ENCODE measurements at places on chromosomes 16 and 17.
A peak's percentile ranks its signal among the peaks of the same experiment; 100 is the strongest.

GRCh38 chr16:24433706-24434105 lies 105.7 kb upstream of the RBBP6 start:
- no peak for DNase-seq

DNA sequence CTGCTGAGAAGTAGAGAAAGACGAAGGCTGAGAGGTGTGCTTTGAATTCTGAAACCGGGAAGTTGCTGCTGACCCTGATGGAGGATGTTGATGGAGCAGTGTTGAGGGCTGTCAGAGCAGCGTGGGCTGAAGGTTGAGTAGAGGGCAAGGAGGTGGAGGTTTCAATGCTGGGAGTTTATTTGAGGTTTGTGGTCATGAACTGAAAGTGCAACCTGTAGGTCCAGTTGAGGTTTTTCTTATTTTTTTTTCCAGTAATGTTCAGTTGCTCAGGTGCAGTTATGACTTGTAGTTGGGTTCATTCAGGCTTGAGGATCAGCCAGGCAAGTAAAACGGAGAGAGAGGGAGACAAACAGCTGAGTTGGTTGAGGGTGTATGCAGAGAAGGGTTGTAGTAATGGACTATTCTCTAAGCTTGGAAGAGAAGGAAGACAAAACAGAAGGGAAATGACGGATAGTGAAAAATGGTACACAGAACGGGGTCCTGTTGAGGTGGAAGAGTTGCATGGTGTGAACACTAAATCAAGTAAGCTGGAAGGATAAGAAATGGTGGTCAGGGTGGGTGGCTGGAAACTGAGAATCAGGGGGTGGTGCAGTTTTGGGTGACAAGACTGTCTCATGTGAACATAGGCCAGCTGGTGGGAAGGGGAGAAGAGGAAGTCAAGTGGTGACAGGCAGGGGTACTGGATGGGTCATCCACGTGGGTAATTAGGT lies 8.7 kb upstream of the UBE2G1 start:
- peak; percentile 31 for DNase-seq

DNA sequence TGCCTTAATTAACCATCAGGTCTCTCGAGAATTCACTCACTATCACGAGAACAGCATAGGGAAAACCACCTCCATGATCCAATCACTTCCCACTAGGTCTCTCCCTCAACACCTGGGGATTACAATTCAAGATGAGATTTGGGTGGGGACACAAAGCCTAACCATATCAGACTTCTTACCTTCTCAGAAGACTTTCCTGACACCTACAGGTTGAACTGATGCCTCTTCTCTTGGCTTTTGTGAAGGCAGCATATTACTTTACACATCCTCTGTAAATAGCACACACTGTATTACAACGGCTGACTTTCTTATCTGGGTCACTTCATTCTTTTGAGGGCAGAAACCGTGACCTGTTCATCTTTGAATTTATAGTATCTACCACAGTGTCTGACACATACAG lies 23.6 kb downstream of the BMERB1 start:
- DNase-seq = no peak

- DNase-seq = no peak
Measured at GRCh38 chr17:64240261-64240740, 22.8 kb downstream of the TEX2 start.

DNA sequence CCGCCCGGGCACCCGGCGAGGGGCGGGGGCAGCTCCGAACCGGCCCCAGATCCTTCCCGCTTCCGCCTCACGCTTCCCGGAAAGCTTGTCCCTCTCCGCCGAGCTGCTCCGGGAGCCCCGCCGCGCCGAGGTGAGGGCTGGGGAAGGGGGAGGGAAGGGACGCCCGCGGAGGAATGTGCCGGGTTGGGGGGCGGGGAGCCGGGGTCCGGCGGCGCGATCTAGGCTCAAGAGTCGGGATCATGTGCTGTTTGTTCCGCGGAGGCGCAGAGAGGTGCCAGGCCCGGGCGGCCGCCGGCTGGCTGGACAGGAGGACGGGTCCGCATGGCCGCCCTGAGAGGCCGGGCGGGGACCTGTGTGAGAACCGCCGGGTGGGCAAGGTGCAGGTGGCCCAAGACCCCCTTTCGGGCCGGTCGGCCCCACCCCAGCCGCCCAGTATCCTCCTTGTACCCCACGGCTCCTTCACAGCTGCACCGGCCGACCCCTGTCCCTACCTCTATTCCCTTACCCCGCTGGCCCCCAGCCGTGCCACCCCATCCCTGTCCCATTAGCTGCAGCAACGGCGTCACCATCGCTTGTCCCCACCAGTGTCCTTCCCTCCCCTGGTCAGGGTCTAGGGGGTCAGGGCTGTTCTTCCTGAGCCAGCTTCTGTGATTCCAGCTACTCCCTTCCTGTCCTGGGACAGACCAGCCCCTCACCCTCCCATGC lies 429 bp downstream of the KIF1C start:
- no peak for DNase-seq

GRCh38 chr17:68501074-68501473 lies 11.2 kb upstream of the PRKAR1A start:
- DNase-seq = no peak

DNA sequence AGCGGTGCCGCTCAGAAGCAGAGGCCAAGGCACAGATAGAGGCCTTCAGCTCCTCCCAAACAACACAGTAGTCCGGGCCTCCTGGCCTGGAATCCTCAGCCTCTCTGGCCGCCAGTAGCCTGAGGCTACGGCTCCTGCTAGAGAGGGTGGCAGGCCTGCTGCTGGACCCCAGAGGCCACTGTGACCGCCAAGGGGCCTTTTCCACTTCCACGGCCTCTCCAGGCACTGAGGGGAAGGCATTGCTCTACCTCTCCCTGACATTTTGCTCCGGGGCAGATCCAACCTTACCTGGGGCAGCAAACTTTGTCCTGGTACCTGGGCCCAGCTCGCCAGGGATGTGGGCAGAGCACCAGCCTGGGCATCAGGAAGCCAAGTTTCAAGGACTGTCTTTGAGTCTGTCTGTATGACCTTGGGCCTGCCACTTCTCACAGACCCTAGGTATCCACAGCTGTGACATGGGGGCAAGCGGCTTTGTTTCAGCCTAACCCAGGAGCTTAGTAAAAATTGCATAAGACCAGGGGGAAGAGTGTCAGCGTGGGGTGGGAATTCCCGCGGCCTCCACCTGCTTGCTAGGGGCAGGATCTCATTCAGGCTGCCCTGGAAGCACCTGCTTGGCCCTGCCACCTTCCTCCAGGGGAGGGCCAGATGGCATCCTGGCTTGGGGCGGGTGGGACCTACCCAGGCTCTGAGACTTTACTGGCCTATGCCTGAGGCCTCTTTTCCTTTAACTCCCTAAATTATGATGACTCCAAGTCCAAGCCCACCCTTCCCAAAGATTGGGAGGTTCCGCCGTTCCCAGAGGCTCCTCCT lies 33.2 kb downstream of the ADGRG5 start:
- DNase-seq = no peak

DNA sequence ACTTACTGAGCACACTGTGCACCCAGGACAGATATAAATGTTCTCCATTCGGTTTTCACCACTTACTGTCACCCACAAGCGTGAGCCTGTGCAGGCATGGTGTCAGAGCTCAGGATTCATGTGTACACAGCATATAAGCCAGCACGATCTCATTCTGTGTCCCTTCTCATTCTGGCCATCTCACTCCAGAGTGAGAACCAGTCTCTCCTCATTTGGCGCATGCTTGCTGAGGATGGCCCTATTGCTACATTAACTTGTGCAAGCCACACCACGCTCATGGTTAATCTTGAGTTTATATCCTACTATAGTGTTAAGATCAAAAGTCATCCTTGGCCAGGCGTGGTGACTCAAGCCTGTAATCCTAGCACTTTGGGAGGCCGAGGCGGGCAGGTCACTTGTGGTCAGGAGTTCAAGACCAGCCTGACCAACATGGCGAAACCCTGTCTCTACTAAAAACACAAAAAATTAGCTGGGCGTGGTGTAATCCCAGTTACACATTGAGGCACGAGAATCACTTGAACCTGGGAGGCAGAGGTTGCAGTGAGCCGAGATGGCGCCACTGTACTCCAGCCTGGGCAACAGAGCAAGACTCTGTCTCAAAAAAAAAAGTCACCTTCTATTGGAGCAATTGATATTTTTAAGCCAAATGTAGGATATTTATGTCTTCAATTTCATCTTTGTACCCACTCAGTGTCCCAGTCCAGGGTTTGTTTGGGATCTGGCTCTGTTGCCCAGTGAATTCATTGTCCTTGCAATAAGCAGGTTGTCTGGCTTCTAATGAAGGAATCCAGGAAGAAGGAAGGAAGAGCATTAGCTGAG lies 20.9 kb downstream of the SOCS1 start:
- peak; percentile 34 for DNase-seq

DNA sequence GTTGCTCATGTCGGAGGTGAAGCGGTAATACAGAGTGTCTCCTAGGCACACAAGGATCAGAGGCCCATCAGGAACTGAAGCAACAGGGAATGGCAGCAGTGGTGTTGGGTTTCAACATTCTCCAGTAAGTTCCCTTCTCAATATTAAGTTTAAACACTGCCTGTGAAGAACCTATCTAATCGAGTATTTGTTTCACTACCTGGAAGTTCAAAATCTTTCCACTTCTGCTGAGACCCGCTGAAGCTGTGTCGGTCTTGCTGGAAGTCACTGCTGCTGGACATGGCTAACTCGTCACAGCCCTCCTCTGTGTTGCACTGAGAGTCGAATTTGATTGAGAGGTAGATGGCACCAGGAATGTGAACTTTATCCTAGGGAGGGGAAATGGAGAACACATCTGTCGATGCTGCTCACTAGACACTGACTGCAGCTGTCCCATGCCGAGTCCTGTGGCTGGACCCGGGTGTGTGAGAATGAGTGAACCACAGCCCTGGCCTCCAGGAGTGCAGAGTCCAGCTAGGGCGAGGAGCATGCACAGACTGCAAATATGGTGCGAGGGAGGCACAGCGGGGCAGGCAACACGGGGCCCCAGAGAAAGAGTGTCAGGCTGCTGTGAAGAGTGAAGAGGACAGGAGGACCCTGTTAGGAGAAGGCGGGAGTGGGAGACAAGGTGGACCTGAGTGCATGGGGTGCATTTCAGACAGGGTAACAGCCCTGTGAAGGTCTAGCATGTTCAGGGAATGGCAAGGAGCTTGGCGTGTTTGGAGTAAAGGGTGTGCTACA lies 50.1 kb upstream of the ATP2A3 start:
- no peak for DNase-seq

DNA sequence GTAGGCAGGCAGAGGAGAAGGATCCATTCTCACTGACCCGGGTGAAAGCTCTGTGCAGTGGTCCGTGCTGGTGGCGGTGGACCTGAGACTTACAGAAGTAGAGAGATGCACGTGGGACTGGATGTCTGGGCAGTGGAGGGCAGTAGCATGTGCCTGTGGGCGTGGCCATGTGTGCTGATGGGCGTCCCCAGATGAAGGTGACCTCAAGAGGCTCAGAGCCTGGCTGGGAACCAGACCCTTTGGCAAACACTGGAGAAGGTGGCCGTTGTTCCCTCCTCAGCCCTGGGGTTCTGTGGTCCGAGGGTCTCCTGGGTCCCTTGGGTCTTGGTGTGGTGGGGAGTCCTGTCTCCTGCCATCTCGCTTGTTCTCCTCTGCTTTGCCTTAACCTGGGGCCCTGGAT lies 15.6 kb downstream of the WSCD1 start:
- no peak for DNase-seq

DNA sequence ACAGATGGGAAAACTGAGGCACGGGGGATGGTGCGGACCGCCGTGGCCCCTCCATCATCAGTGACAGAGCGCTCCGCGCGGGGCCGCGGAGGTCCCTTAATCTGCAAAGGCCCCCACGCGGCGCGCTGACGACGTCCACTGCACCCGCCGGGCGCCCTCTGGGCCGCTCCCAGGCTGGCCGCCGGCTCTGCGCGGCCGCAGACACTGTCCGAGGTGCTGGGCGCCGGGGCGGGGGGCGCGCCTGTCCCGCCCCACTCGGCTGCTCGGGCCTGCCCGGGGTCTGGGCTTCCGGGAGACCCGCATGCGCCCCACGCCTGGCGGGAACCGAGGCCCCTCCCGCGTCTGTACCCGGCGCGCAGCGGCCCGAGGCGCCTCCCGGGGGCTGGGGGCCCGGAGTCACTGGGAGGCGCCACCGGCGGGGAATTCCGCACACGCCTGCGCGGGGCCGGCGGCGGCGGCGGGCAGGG lies 550 bp upstream of the RNF213 start:
- DNase-seq = peak; percentile 82

DNA sequence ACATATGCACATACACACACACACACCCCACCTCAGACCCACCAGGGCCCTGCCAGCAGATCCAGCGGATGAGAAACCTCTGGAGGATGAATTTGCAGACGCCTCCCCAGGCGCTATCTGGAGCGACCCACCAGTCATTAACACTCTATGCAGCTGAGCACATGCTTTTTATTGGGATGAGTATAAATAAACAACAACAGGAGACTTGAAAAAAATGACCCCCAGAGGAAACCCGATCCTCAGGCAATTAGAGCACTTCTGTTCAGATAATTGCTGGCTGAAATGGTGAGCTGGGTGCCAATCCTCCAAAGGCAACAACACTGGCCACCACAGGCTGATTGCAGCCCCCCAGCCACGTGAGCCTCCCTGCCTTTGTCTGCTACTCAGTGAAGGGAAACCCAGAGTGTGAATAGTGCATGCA lies 32.9 kb downstream of the DYNLRB2 start:
- no peak for DNase-seq

GRCh38 chr16:49931916-49932315 lies 76.0 kb upstream of the ZNF423 start:
- DNase-seq = no peak

DNA sequence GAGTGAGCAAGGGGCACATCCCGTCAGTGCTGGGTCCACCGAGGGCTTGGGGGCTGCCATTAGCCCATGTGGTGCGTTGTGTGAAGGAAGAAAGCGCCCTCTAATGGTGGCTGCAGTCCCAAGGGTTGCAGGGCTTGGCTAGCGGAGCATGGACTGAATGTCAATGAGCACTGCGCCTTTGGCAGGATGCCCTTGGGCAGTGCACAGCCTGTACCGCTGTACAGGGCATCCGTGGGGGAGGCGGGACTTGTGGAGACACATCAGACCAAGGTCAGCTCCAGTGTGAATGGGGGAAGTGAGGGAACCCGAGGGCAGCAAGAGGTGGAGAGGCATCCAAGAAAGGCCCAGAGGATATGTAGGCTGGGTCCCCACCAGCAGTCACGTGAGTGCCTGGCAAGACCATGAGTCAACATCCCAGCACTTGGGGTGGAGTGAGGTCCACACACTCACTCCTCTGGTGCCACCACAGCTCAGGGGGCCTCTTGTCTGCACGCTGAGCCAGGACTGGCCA lies 75.5 kb upstream of the MED9 start:
- DNase-seq = no peak

DNA sequence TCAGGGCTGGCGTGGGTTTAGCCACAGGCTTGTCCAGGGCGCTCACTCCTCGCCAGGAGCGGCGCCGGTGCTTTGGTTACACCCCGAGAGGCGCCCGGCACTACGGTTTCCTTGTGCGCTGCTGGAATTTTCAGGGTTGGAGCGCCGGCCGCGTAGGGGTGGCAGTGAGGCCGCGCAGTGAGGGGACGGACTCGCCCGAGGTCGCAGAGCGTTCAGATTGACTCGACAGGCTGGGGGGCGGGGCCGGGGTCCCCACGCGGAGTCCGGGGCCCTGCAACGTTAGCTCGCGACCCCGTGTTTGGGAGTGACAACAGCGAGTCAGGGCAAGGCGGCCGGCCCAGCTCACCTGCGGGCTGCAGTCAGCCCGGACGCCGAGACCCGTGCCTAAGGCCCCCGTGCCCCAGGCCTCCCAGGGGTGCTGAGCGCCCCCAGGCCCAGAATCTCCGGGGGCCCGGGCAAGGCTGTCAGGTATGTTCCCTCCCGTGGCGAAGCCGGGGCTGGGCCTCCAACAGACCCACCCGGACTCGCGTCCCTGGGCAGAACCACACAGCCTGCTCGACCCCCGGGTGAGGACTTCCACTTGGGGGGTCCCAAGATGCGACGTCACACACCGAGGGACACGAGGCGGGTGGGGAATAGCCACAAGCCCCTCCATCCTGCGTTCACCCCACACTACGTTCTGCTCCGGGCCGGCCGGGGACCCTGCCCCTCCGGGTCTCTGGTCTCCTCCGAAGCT lies 1.3 kb upstream of the ACTG1 start:
- no peak for DNase-seq
